ENCODE measurements at places on chromosomes 13 and 19.

DNA sequence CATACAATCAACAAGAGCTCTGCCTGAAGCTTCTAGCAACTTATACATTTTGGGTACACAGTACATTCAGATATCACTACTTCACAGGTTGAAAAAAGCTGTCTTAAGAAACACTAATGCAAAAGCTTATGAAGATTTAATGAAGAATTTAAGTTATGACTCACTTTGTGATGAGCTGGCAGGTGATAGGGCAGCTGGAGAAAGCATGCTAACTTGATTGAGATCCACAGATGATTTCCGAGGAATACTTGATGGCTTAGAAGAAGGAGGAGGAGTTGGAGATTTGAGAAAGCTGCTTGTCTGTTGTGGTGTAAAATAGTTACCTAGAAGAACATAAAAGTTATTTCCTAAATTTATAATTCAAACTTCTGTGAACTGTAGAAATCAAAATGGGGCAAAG, 23.3 kb downstream of the EXOSC8 start:
- no peak for DNase-seq

- no peak for DNase-seq
These were observed 10.5 kb downstream of the PEAK3 start for GRCh38 chr19:2271234-2272103.

DNA sequence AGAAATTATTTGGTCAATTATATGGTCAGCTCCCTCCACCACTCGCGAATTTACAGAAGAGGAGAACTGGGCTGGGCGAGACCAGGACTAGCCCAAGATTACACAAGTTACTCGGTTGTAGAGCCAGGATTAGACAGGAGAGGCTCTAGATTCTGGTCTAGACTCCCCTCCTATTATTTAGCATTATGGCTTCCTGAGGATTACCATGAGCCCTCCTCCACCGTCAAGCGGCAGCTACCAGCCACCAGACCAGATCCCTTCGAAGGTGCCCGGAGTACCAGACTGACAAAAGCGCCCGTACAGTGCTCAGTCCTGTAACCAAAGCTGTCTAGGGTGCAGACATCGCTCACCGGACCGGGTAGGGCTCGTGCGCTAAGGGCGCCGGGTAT, 497 bp upstream of the MLNR start:
- DNase-seq = peak; percentile 74

DNA sequence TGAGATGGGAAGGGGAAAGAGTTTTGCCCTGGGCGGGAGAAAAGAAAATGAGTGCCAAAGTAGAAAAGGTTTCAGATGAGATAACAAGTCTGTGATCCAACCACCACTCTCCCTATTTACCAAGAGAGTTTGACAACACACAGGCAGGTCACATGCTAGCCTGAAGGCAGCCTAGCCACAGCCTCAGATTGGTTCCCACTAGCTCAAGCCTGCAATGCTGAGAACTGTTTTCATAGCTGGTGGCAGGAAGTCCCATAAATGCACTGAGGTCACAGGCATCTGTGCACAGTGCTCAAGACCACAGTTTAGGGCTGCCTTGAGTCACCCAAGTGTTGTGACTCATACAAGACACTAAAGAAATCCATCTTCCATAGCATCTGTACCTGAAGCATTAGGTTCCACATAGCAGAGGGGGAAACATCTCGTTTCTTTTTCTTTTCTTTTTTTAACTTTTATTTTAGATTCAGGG, 18.5 kb upstream of the POP4 start:
- DNase-seq = no peak

DNA sequence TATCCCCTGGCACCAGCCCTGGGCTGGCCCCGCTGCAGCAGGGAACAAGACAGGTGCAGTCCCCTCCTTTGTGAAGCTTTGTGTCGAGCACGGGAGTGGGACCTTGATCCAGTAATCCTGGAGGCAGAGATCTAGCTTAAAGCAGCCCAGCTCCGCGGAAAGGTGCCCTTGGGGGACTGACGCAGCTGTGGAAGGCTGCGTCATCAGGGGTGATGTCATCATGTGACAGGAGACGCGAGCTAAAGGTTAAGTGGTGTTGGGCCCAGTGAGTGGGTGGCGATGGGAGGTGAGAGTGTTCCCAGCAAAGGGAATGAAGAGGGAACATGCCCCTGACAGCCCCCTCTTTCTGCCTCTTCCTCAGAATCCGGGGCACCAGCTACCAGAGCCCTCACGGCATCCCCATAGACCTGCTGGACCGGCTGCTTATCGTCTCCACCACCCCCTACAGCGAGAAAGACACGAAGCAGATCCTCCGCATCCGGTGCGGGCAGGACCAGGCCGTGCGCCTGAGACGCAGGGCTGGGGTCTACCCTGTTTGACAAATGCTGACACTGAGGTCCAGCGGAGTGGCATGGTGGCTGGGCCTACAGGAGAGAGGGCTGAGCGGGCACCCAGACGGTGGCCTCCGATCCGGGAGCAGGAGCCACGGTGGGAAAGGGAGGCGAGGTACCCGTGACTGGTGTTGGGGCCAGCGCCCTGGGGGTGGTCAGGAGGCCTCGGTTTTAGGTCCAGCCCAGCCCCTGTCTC, 2.6 kb downstream of the LHB start:
- DNase-seq = no peak

- no peak for DNase-seq
These were observed at the start of gene ELL for GRCh38 chr19:18521692-18522123. Gene ELL, minus strand, starts transcription at chr19:18522070. Its CDS starts 15 bp downstream, at chr19:18522055.

DNA sequence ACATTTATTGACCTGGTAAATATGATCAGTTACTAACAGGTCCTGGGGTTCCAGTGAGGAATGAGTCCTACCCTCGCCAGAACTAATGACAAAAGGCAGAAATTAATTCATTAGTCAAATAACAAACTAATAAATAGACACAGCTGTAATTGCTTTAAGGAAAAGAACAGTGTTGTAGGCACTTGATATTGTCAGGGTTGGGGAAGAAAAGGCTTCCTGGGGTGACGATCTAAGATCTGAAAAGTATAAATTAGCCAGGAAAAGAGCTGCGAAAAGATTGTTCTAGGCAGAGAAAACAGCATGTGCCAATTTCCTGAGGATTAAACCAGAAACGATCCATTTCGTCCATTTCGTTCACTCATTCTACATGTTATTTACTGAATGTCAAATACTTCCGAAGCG, 670 bp upstream of the CHAF1A start:
- no peak for DNase-seq
